ENCODE measurements at places on chromosomes 7 and 10.

GRCh38 chr7:102914585-102914984 is 1.8 kb downstream of the LRRC17 start:
- DNase-seq: no peak

GRCh38 chr10:124743191-124744101 is 732 bp downstream of the FAM53B start:
- DNase-seq: no peak

- no peak for DNase-seq
These were observed 119.2 kb upstream of the NPVF start for GRCh38 chr7:25347360-25348066.

- DNase-seq: no peak
These were observed 28.0 kb upstream of the IKZF1 start for GRCh38 chr7:50276483-50276882.

DNA sequence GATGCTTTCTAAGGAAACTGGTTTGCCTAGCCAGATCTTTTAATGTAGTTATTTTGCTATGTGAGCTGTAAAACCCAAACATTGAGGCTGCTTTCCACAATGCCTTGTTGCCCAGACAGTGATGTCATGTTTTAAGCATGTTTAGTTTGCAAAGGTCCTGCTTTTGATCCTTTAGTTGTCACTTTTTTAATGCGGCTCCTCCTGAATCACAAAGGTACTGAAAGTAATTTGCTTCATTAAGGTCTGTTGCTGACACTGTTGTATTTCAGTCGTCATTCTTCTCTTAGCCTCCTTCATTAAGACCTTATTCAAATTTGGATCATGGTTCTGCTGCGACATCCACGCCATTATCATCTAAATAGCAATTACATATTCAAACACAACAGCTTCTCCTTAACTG is 10.6 kb downstream of the RPA3 start:
- no peak for DNase-seq

All from activated CD8-positive, alpha-beta memory T cell treated with anti-CD3 and anti-CD28 coated beads for 1 hour (primary cell).